CD4-positive, alpha-beta T cell treated with Interleukin-6 for 4 hours (primary cell): ENCODE measurements at places on chromosomes 7 and 10.

GRCh38 chr7:150937848-150938561, 40.1 kb downstream of the KCNH2 start:
- DNase-seq, result peak; percentile 53

DNA sequence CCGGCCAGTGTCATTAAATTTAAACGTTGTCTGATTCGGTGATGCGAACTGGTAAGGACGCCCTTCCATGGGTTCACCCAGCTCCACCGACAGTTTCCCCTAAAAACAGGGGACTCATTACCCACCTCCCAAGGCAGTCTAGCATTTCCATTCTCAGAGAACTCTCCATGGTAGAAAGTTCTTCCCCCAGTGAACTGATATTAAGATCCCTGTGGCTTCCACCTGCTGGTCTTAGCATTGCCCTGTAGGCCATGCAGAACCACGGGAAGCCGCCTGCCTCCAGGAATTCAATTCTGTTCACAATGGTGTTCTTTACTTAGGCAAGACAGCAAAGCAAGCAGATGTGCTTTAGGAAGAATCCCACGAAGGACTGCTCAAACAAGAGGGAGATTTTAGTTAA, 128.9 kb upstream of the NANOS1 start:
- no peak for DNase-seq

- DNase-seq, result no peak
Observed at GRCh38 chr10:59175538-59176240, 754 bp upstream of the PHYHIPL start.

- DNase-seq, result peak; percentile 34
Observed at GRCh38 chr7:44750921-44751571, 2.4 kb downstream of the ZMIZ2 start.

- DNase-seq, result peak; percentile 2
Observed at GRCh38 chr7:24255139-24255538, 28.9 kb upstream of the NPY start.

DNA sequence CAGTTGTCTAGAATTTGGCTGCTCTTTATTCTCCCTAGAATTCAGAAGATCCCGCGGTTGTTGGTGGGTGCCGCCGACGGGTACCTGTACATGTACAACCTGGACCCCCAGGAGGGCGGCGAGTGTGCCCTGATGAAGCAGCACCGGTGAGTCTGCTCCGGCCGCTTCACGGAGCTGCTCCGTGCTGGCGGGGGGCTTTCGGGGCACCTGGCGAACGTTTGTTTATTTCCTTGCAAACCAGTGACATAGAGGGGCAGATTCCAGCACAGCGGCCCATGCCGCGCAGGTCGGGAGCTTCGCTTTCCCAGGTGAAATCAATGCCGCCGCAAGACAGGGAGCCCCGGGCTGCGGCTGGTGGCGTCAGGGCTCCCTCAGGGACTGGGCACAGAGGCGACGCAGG, 38.0 kb downstream of the WIPI2 start:
- no peak for DNase-seq

- DNase-seq, result no peak
Observed at GRCh38 chr7:136655414-136655813, 213.0 kb upstream of the CHRM2 start.

GRCh38 chr7:22355620-22356009, 1.3 kb downstream of the RAPGEF5 start:
- no peak for DNase-seq

DNA sequence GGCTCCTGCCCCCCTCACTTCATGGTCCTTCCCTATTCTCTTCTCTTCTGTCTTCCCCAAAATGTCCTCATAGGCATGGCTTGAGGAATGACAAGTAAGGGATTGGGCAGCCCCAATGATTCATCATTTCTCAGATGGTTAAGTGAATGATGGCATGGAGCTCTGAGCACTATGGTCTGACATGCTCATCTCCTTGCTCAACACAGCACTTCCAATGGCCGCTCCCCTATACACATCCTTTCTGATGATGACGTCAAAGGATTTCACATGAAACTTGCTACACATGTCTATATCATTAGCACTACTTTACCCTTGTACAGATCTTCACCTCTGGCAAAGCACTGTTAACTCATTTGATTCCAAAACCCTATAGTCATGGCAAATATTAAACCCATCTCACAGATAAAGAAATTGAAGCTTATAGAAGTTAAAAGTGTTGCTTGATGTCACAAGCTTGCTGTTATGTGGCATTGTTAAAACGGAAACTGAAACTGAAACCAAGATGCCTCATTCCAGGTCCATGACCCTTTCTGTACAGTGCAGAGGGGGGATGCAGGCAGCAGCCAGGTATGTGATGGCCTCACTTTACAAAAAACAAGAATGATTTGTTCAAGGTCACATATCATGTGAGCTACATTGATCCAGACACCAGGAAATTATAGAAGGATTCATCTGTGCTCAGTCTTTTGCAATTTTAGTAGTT, 90.0 kb upstream of the PLXNA4 start:
- DNase-seq, result peak; percentile 18

- no peak for DNase-seq
Observed at GRCh38 chr7:111813306-111813705, 251.0 kb upstream of the IMMP2L start.

- peak; percentile 63 for DNase-seq
Observed at GRCh38 chr10:124074501-124075109, 18.8 kb downstream of the CHST15 start.

- DNase-seq, result no peak
Observed at GRCh38 chr10:130848855-130849254, 462.7 kb downstream of the TCERG1L start.

GRCh38 chr7:117908031-117908795, 35.0 kb upstream of the CTTNBP2 start:
- DNase-seq, result no peak

GRCh38 chr7:35185908-35186731, 67.8 kb downstream of the TBX20 start:
- DNase-seq, result no peak

DNA sequence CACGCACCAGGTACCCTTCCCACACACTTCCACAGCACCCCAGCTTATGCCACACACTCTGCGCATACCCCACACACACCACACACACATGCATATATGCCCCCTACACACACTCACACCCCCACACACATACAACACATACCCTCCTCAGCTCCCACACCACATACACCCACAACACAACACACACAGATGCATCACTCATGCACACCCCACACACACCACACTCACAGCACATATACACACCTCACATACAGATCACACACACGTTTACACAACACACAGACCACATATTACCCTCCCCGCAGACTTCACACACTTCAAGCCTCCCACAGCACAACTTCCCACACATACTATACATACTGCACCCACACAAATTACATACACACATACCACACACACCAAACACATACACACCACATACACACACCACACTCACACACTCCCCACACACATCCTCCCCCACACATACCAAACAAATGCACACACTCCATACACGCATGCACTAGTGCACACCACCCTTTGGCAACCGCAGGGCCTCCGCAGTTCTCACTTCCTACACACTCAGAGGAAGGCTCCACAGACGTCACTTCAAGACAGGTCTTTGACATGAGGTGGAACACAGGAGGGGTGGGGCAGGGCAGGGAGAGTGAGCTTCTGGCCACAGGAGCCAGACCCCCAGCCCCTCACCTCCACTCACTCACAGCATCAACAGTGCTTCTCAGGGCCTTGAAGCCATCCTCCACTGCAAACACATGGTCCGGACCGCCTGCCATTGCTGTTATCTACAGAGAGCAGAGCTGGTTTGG, 18.5 kb upstream of the ANTXRL start:
- peak; percentile 73 for DNase-seq

- DNase-seq, result no peak
Observed at GRCh38 chr10:6174201-6174874, 28.4 kb upstream of the PFKFB3 start.

GRCh38 chr10:88987840-88988239, 2.8 kb upstream of the FAS start:
- no peak for DNase-seq

DNA sequence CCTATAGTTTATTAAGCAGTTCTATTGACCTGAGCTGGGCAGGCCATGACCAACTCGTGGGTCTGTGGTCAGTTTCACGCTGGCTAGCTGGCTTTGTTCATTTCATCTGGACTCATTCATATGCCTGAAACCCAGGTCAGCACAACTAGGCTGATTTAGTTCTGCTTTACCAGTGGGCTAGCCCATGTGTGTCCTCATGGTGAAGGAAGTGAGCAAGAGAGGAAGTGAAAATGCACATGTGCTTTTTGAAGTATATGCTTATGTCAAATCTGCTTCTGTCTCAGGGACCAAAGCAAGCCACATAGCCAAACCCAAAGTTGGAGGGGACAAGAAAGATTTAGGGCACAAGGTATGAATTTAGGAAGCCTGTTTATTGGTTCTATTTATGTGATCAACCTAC, 154.5 kb downstream of the RNF133 start:
- DNase-seq, result no peak

DNA sequence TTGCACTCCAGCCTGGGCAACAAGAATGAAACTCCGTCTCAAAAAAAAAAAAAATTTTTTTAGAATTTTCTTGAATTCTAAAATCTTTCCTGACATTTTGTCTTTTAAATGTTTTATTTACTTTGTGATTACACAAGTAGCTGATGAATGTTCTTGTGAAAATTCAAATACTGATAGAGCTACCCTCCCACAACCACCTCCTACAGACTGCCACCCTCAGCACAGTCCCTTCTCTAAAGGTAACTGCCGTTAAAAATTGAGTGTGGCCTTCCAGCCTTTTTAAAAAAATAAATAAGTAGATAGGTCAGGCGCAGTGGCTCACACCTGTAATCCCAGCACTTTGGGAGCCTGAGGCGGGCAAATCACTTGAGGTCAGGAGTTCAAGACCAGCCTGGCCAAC, 15.1 kb downstream of the ENO4 start:
- DNase-seq, result no peak

DNA sequence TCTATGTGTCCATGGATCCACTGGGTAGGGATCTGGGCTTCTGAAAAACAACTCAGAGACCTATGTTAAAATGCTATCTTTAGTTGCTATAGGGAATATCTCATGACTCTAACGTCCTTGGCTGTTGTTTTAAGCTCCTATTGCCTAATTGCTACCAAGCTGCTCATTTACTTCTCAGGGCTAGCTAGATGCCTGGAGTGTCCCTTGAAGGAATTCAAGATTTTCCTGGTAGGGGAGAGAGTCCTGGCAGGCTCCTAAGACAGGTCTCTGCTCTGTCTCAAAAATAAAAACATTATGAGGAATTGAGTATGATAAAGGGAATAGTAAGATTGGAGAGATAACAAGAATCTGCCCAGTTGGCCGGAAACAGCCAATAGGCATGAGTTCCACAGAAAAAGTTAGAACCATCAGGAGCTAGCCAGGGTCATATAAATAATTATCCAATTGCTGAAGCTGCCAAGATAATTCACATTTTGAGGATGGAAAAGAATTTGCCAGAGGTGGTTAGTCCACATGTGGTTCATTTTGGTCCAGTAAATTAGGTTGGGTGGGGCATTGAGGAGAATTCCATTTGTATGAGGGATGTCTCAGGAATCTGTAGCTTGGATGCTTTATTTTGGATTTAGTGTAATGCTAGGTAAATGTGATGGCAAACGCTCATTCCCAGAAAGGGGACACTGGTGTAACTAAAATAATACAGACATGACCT, 362.7 kb upstream of the VSTM2A start:
- no peak for DNase-seq

DNA sequence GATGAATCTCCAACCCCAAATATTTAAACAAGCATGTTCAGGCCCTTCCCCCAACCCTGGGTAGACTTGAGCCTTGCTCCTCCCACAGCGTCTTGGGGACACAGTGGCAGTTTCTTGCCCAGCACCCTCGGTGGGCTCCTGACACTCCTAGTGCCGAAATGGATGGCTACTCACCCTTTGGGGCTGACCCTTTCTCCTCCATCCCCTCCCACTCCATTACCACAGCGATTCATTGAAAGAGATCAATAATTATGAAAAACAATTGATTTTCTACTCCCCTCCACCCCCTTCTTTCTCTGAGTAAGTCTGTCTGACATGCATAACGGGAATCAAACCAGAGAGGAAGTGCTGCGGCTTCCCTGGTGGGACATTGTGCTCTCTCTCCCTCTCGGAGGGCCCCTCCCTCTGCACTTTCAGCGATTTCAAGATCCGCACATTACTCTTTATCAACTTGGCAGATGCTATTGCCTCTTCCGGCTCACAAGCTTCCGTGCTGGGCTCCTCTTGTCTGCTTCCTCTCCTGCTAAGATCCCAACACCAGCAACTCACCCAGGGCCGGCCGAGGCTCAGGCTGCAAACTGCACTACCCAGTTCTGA, 79.0 kb upstream of the PLXNA4 start:
- DNase-seq, result peak; percentile 76

- DNase-seq, result peak; percentile 19
Observed at GRCh38 chr10:103759100-103759781, 96.1 kb downstream of the SH3PXD2A start.
